ENCODE measurements at places on chromosomes 3 and 15.

DNA sequence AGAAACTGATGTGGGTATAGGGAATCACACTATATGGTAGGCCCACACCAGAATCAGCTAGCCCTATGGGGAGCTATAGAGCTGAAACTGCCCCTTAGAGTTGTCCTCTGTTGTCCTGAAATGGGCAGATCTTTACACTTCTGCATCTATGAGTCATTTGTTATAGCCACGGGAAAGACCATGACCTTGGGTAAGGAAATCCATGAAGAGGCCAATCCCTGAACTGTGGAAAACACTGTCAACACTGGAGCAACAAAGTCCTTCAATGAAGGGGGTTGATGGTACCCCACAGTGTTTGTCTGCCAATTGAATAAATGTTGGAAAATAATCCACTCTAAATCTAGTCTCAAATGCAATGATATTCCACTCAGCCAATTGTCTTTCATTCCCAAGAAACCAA lies 5.2 kb upstream of the CD200R1 start:
- DNase-seq: peak; percentile 7

GRCh38 chr3:134898181-134898754 lies 103.2 kb downstream of the EPHB1 start:
- DNase-seq: no peak

GRCh38 chr3:134486577-134487041 lies 752 bp downstream of the CEP63 start:
- no peak for DNase-seq

GRCh38 chr3:29152379-29152778 lies 128.5 kb upstream of the RBMS3 start:
- no peak for DNase-seq

- no peak for DNase-seq
Observed at GRCh38 chr3:39191773-39192172, 622 bp downstream of the XIRP1 start.

GRCh38 chr15:90294601-90295269 lies 29.3 kb downstream of the NGRN start:
- DNase-seq: no peak

- peak; percentile 10 for DNase-seq
Observed at GRCh38 chr3:186965141-186965879, 35.0 kb downstream of the ST6GAL1 start.

- no peak for DNase-seq
Observed at GRCh38 chr15:99002226-99002625, 5.4 kb downstream of the PGPEP1L start.

DNA sequence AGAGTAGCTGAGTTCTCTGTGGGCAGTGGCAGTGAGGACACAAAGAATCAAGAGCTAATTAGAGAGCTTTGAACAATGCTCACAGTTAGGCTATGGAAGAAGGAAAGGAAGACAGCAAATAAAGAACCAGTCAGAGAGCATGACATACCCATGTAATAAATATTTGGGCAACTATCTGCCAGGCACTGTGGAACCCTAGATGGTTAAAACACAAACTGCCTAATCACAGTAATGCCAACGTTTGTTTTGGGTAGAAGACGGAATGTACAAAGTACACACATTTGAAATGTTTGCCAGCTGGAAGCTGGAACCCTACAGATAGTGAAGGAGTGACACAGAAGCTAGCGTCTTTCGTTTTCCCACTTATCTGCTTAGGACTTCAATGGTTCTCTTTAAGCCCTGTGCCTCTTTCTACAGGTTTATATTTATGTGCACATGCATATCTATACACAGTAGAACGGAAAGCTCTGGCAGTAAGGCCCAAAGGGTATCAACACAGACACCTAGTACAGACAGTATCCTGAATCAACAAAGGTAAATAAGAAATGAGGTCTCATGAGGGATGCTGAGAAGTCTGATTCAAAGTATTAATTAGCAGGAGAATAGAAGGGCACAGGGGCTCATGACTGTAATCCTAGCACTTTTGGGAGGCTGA lies 44.6 kb downstream of the ANKRD28 start:
- no peak for DNase-seq
